Naive thymus-derived CD8-positive, alpha-beta T cell (primary cell): ENCODE measurements at places on chromosomes 16 and 17.
A peak's percentile ranks its signal among the peaks of the same experiment; 100 is the strongest.

DNA sequence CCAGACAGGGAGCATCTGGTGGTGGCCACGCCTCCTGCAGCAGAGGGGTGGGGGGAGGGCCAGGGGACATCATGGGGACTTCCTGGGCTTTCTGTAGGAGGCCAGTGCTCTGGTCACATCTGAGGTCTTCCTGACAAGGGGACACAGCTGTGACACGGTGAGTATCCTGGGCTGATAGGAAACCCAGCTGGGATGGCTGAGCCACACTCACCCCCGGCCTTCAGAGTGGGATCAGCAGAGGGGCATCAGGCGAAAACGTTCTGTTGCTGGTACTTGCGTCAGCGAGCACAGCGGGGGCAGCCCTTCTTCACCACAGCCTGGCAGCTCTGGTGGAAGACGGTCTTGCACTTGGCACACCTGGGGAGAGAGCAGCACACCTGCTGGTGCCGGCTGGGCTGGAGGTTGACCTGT lies 122.9 kb upstream of the SMURF2 start:
- DNase-seq: no peak

GRCh38 chr16:67271446-67271845 lies 7.9 kb upstream of the PLEKHG4 start:
- no peak for DNase-seq

DNA sequence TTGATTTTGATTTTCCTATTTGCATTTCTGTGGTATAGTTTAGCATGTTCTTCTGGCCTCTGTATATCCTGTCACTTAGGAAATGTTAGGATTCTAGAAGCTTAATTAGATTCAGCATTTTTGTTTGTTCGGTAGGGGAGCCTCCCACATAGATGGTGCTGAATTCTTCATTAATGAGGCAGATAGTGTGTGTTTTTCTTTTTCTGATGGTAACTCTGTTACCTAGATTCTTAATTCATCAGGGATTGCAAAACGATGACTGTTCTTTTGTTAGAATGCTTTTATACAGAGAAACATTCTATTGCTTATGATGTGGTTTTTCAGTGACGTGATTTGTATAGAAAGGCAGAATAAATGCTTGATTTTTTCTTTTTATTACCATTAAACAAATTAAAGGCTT lies 19.0 kb downstream of the BANP start:
- DNase-seq: no peak

- DNase-seq: no peak
These were observed 224.5 kb upstream of the PSMD7 start for GRCh38 chr16:74071996-74072535.

DNA sequence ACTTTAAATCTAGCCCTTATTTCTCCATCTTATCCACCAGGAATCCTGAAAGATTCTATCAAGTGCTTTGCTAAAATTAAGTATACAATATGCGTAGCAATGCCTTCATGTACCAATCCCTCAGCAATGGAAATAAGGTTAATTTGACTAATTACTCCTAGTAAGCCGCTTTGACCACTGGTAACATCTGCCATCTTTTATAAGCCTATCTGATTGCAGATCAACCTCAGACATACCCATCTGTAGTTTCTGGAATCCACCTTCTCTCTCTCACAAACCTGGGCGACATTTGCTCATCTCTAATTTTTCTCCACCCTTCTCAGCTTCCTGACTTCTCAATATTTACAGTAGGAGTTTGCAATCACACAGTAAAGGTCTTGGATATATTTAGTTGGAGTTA lies 138.8 kb upstream of the CRHR1 start:
- no peak for DNase-seq

DNA sequence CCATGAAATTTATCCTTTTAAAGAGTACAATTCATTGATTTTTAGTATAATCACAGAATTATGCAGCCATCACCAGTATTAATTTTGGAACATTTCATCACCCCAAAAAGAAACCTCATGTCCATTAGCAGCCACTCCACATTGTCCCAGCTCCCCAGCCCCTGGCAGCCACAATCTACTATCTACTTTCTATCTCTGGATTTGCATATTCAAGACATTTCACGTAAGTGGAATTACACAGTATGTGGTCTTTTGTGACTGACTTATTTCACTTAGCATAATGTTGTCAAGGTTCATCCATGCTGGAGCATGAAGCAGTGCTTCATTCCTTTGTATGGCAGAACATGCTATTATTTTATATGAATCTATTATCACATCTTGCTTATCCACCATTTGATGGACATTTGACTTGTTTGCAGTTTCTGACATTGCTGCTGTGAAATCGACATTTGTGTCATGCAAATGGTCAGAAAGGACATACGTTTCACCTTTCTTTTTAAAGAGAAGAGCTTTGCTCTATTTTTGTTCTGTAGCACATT lies 10.7 kb downstream of the METTL9 start:
- DNase-seq: no peak

GRCh38 chr17:5895276-5895675 lies 174.9 kb upstream of the WSCD1 start:
- no peak for DNase-seq

DNA sequence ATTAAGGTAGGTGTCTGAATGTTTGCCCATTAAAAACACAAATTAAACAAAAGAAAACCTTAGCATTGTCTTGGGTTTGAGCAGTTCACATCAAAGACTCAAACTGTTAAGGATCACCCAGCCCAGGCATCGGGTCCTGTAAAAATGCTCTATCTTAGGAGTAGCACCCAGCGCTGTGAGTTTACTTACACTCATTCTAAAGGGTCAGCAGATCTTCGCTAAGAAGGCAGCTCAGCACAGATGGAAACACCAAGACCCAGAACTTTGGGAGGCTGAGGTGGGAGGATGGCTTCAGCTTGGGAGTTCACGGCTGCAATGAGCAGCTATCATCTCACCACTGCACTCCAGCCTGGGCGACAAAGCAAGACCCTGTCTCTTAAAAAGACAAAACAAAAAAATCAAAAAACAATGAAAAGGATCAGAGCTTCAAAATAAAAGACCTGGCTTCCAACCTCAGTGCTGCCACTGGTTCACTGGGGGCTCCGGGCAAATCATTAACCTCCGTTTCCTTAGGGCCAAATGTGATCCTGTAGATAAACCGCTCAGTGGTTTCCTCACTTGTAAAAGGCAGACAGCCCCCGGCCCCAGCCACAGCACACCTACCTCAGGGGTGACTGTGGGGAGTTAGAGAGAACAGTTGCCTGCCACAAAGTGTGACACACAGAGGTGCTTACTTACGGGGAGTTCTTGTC lies 11.1 kb downstream of the COG1 start:
- DNase-seq: peak; percentile 39

- DNase-seq: no peak
These were observed 4.7 kb upstream of the GPRC5C start for GRCh38 chr17:74427048-74427762.

GRCh38 chr17:81487487-81488275 lies 24.9 kb downstream of the ACTG1 start:
- DNase-seq: peak; percentile 57

- no peak for DNase-seq
These were observed 67.4 kb upstream of the ENDOV start for GRCh38 chr17:80347536-80347935.

GRCh38 chr16:1788708-1789100 lies 4.8 kb downstream of the IGFALS start:
- DNase-seq: no peak

DNA sequence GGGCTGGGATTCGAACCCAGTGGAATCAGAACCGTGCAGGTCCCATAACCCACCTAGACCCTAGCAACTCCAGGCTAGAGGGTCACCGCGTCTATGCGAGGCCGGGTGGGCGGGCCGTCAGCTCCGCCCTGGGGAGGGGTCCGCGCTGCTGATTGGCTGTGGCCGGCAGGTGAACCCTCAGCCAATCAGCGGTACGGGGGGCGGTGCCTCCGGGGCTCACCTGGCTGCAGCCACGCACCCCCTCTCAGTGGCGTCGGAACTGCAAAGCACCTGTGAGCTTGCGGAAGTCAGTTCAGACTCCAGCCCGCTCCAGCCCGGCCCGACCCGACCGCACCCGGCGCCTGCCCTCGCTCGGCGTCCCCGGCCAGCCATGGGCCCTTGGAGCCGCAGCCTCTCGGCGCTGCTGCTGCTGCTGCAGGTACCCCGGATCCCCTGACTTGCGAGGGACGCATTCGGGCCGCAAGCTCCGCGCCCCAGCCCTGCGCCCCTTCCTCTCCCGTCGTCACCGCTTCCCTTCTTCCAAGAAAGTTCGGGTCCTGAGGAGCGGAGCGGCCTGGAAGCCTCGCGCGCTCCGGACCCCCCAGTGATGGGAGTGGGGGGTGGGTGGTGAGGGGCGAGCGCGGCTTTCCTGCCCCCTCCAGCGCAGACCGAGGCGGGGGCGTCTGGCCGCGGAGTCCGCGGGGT lies at the start of gene CDH1:
Gene CDH1, plus strand, starts transcription at position 247 of the 684 bp plus-strand sequence. Its CDS starts 124 bp downstream, at position 371.
- DNase-seq: no peak

GRCh38 chr16:64312980-64313379 lies 808.9 kb downstream of the CDH11 start:
- no peak for DNase-seq

DNA sequence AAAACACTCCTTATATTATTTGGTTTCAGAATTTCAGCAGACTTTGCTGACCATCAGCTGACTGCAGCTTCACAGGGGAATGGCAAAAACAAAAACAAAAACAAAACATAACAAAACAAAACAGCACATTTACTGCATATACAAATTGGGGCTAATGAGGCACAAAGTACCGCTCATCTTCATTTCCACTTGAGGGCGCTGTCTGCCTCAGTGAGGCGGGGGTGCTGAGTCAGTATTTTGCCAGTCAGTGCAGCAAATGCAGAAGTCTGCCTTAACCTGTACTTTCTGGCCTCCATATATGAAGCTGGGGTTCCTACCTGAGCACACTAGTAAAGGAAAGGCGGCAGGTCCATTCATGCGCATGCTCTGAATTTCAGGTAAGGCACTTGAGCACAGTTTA lies 13.5 kb upstream of the DYNLRB2 start:
- DNase-seq: no peak

- no peak for DNase-seq
These were observed 1504.5 kb downstream of the CDH11 start for GRCh38 chr16:63617047-63617989.

DNA sequence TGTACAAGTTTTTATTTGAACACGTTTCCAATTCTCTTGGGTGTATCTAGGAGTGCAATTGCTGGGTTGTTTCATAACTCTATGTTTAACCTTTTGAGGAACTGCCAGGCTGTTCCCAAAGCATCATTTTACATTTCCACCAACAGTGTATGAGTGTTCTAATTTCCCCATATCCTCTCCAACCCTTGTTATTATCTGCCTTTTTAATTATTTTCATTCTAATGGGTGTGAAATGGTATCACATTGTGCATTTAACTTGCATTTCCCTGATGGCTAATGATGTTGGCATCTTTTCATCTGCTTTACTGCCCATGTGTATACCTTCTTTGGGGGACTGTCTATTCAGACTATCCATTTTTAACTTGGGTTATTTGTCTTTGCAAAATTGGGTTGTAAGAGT lies 104.2 kb downstream of the USP31 start:
- no peak for DNase-seq

DNA sequence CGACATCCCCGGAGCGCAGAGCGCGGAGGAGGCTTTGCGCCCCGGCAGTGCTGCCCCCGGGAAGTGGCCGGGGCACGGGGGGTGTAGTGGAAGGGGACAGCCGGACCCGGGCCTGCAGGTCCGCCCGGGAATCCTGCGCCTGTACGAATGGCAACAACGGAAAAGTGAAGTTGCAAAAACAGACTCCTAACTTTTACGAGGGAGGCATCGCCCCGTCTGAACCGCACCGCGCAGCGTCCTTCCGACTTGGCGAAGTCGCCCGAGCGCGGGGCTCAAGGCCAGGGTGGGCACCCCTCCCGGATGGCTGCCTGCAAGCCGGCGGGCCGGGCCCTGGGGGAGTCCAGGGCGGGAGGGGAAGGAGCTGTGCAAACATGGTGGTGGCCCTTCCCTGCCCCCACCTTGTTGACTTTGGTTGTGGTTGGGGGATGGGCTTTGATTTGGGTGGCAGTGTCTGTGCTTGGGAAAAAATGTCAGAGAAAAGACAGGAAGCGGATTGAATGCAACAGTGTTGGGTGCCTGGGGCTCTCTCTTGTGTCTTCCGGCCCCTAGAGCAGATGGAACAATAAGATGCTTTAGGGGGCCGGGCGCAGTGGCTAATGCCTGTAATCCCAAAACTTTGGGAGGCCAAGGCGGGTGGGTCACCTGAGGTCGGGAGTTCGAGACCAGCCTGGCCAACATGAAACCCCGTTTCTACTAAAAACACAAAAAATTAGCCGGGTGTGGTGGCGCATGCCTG lies 675 bp downstream of the RNF213 start:
- peak; percentile 86 for DNase-seq
